ENCODE measurements at places on chromosomes 3 and 15.

GRCh38 chr3:186826410-186826975, 16.0 kb upstream of the ADIPOQ start:
- DNase-seq, result no peak

- DNase-seq, result no peak
Observed at GRCh38 chr3:36876181-36876936, 68.5 kb downstream of the TRANK1 start.

DNA sequence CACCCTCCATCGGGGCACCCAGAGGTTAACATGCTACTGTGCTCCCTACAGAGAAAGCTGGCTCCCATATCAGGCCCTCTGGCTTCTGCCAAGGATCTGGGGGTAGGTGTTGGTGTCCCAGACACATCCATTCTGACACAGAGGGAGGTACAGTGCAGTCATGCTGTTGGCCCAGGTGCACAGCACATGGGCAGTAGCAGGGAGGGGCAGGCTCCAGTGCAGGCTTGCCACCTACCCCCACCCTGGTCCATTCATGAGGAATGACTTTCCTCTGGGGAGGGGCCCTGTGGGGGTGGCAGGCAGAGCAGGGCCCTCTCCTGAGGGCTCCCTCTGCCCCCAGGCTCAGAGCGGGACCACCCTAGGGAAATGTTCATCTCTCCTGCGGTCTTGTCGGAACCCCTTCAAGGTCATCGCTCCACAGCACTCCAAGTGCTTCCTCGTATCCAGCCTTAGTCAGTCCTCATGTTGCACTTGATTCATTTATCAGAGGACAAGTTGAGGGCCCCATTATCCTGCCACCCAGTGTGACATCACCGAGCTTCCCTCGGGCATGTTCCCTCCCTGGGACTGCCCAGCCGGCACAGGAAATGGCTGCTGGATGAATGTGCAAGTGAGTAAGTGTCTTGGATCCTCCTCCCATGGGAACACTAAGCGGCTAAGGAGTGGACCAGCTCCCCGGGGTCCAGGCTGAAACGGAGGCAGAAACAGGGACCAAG, 10.0 kb downstream of the DUSP7 start:
- DNase-seq, result peak; percentile 98

DNA sequence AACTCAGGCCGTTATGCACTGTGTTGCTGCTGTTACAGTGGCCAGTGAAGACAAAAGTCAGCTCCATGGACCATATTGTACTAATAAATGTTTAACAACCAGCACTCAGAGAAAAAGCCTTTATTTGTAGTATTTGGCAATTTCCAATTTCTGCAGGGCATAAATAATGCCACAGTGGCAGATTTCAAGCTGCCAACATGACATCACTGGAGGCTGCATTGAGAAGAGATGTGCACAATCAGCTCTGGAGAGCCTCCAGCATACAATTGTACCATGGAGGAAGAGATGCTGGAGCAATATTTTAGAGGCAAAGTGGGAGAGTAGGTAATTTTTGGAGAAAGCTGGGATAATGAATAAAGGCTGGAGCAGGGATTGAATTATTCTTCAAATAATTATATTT, 9.7 kb upstream of the ALCAM start:
- no peak for DNase-seq

- DNase-seq, result no peak
Observed at GRCh38 chr3:172524611-172525010, 1.4 kb upstream of the TNFSF10 start.

DNA sequence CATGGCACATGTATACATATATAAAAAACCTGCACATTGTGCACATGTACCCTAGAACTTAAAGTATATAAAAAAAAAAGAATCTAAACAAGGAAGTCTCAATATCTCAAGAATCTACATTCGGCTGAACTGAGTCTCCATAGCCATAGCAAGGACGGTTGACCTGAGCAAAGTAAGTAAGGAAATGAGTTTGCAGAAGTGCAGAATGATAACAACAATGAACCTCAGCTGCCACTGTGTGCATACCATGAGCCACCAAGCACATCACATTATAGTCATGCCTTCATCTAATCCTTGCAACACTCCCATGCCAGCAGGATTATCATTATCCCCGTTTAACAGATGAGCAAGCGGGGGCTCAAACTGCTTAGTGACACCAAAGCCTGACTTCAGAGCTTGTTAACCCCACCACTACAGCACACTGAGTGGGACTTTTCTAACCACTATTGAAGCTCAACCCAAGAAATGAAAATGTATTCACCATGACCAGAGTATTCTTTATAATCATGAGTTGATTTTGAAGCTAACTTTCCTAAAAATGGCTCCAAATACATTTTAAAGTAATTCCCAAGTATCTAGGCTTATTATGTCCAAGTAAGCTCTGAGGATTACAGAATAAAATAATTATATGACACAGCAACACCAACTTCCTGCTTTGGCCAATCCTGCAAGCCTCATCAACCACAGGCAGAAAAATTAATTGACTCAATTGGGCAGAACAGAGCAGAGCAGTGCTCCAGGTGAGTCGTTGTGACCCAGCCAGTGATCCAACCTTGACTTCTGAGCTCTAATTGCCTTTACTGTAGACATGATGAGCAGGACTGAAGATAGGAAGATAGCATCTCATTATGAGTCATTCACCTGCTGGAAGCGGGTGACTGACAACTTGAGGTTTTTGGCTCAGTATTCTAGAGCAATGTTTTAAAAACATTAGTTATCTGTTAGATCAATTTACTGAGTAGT, 47.3 kb upstream of the IL12A start:
- DNase-seq, result no peak

DNA sequence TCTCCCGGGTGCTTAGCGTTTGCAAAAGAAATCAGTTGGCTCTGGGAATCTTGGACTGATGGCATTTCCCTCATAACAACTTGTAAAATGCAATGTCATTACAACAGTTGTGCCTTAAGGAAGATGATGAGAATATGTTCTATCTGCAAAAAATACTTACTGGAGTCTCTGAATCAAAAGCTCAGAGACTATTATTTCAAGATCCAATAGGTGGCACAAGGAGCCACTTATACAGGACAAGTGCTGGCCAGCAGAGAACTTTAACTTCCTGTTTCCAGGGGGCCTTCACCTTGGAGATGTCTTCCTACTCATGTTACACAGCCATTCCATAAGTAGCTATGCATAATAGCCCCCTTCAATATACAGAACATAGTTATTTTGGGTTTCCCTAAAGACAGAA, 8.9 kb upstream of the RPS27L start:
- no peak for DNase-seq

GRCh38 chr15:55990998-55991397, 2.4 kb downstream of the NEDD4 start:
- DNase-seq, result no peak

DNA sequence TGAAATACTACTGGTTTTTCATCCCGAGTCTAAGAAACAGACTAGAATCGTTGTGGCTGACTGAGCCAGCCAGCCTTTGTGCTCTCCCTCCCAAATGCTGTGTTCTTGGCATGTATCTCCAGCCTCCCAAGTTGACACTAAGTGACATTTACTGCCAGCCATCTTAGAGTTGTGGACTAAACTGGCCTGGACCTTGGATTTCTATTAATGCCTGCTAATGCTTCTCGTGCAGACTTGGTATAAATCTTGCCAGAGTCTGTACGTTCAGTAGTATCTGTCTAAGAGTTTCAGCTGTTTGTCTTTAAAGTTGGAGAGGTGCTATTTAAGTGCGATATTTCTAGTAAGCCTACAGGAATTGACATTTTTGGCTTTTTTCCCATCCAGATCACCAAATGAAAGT, 166.6 kb upstream of the BHLHE40 start:
- DNase-seq, result no peak

DNA sequence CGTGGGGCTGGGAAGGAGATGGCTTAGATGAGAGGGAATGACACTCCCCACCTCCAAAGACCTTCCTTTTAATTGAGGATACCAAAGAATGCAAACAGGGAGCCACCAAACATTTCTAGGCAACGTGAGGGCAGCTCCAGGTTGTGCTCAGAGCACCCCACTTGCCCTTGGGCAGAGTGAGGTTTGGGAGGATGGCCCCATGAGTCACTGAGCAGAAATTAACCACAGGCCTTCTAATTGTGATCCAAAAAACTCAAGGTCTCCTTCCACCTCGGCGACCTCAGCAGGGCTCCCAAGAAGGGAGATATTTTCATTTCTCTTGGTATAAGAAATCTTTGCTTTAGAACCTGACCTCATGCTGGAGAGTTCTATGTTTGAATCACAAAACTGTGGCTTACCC, 305.0 kb upstream of the TPM1 start:
- DNase-seq, result no peak

DNA sequence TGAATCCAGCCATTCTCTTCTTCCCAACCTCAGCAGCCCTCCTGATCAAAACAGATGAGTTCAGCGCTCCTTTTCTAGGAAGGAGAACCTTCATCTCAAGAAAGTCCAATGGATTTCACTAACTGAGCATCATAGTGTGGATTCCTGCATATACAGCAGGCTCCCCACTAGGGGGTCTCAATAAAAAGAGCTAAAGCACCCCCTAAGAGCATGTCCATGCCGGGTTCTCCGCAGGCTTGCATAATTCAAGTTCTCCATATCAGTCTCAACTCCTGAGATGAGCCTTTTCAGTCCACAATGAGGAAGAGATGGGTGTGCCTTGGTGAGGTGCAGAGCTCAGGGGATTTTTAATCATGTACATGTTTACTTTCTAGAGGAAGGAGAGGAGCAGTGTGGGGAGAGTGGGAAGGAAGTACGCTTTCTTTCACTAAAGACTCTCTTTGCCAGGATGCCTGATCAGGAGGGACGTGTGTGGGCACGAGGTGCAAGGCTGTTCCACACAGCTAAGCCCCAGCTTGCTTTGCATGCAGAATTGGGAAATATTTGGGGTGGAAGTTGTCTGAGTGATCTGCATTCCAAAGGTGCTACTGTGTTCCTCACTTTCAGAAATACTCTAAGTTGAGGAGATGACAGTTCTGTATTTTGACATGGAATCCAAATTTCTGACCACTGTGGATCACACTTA, 563.5 kb downstream of the OCA2 start:
- DNase-seq, result no peak

All from RWPE2 (cell line).